Activated T-cell treated with anti-CD3 and anti-CD28 coated beads, Interleukin-2, amount 50 U/mL, for 24 hours (primary cell): ENCODE measurements at places on chromosomes 11 and 22.

- no peak for DNase-seq
Observed at GRCh38 chr11:83865636-83866461, 579.7 kb upstream of the CCDC90B start.

GRCh38 chr11:65505466-65506289 is 6.8 kb downstream of the MALAT1 start:
- no peak for DNase-seq

GRCh38 chr11:70641369-70641768 is 243.0 kb downstream of the CTTN start:
- DNase-seq = no peak

DNA sequence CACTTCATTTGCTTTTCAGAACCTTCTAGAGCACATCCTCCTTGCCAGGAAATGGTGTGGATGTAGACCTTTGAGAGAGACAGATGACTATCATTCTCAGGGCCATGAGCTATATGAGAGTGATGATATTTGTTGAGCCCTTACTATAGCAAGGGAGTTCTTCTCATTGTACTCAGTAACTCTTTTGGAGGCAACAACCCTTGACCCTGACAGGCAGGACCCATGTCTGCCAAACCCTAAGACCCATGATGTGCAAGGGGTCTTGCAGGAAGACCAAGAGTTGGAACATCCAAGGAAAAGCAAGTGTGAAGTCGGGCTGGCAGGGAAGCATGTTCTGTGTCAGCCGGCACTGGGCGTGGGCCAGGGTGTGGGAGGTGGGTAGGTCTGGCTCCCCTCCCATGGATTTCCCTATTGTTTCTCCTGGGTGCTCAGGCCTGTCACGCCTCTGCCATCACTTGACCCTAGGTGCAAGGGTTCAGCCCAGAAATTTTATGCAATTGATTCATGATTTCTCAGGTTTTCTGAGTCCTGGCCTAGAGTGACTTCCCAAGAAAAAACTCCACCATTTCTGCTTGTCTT is 1.2 kb downstream of the FOLR3 start:
- no peak for DNase-seq
